ENCODE measurements at places on chromosomes 3 and 15.

DNA sequence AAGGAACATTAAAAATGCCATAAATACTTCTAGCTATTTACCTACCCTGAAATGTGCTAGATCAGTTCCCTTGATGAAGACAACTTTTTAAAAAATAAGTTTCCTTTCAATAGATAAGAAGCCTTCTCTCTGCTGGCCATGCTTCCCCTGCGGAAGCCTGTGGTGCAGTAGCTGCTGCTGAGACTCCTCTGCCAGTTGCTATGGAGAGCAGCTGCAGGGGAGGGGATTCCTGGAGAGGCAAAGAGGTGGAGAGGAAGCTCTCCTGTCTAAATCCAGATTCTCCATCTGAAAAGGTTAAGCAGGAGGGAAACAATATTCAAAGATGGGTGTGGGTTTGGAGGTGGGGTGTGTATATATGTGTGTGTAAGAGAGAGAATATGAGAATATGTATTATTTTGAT is 69.8 kb upstream of the BFSP2 start:
- DNase-seq = no peak

GRCh38 chr3:159234306-159234705 is 432.5 kb downstream of the MFSD1 start:
- DNase-seq = no peak

DNA sequence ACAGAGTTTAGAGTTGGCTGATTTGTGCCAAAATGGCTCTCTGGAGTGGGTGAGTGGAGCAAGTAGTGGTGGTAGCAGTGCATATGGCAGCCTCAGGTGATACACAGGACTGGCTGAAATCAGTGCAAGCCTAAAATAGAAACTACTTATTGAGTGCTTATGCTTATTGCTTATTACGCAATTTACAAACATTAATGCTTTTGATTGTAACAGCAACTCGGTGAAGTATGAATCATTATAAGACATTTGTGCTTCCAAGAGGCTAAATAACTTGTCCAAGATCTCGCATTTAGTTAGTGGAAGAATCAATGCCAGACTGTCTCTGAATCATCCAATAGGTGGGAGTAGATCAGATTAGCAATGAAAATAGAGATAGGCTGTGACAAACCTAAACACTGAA is 353.8 kb downstream of the NAALADL2 start:
- DNase-seq = no peak

- DNase-seq = no peak
These were observed 29.4 kb downstream of the EOGT start for GRCh38 chr3:68984011-68984530.

GRCh38 chr3:63193647-63194046 is 84.5 kb upstream of the SYNPR start:
- no peak for DNase-seq

- no peak for DNase-seq
These were observed 104.0 kb upstream of the TBC1D5 start for GRCh38 chr3:17846466-17846865.

GRCh38 chr3:32440611-32441350 is 49.1 kb downstream of the CMTM7 start:
- DNase-seq = no peak

GRCh38 chr3:172808969-172809546 is 58.5 kb downstream of the ECT2 start:
- peak; percentile 72 for DNase-seq

DNA sequence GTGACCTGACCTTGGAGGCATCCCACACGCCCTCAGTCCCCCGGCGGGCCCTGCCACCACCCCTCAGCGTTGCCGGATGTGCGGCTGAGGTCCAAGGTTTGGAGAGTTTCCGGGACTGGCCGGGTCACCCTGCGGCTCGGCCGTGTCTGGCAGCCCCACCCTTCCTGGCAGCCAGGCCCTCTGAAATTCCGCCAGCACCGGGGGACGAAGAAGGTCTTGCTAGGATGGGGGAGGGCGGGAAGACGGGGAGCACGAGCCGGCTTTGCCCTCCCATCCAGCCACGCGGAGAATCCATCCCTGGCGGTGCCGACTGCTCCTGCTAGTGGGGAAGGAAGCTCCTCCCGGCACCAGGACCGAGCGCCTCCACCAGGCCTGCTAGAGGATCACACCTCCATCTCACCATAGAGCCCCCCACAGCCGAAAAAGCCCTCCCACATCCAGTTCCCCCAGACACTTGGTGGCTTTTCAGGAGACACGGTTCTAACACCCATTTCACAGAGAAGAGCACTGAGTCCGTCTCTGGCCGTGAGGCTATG is 81.5 kb downstream of the CPN2 start:
- no peak for DNase-seq
